ENCODE measurements at places on chromosomes 12 and 14. TPM values are rescaled to one million over a fixed set of nuclear protein-coding genes. Genes with fewer than 3 reads are reported as not detected.
A peak's percentile ranks its signal among the peaks of the same experiment; 100 is the strongest.

DNA sequence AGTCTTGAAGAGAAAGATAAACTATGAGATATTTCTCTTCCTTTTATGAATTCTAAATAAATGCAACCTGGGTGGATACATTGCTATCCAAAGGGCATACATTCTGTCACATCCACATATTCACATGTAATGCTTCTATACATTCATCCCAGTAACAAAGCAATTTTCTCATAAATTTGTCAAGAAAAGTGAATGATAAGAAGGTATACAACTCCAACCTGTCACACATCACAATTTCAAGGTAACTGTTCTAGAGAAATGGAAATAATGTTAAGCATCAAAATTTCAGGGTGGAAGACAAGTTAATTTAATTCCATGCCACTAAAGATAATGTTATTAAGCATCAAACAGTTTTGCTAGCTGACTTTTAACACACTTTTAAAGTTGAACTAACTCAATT is 212.9 kb downstream of the SYT10 start:
- no peak for DNase-seq

GRCh38 chr12:91320999-91321398 is 138.4 kb upstream of the DCN start:
- DNase-seq = no peak

GRCh38 chr12:46402941-46403718 is 30.6 kb upstream of the SLC38A2 start:
- DNase-seq = no peak

DNA sequence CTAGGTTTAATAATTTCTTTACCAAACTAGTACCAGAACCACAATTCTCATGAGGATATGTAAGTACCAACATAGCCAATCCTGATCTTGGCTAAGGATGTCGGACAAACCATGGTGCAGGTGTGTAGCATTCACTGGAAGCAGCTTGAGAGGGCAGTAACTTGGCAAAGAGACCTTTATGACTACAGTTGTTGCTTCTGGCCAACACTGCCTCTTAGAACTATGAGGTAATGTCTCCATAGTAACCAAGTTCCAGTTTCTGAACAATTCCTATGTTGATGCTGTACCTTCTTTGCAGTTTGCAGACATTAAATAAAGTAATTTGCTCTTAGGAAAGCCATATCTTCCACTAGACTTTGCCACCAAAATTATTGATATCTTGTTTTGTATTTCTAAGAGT is at the start of gene LMNTD1:
Gene LMNTD1 (minus strand): TSS at position 186 of the 400 bp plus-strand sequence. CDS start 324 bp downstream, outside the sequence.
- DNase-seq = no peak

GRCh38 chr12:98437806-98438595 is 77.4 kb upstream of the TMPO start:
- DNase-seq = no peak

DNA sequence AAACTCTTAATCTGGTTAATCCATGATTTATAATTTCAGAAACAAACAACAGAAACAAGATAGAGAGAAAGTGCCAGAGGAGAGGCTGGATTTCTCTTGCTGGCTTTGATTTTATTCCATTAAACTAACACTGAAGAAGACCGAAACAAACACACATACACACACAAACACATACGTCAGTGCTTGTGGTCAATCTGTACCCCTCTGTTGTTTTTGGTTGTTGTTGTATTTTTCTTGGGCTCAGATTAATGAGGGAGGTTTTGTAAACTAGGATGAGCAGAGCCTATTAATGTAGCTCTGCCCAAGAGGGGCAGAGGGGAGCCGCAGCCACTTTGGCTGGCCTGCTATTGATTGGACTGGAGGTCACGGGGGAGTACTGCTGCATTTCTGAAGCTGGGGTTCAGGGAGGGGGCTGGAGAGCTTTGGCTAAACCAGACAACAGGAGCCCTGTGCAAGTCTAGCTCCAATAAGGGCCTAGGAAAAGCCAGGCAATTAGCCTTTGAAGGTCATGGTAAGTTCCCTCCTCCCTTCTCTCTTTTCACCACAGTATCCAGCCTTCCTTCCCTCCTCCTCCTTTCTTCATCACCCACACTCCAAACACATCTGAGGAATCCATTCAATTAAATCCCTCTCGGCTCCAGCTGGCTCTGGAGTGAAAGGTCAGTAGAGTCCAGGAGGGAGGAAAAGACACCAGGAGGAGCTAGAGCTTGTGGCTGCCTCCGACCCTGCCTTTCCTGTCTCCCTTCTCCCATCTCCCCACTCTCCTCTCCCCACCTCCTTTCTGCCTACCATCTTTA is 344.1 kb upstream of the LMO3 start:
- no peak for DNase-seq

GRCh38 chr12:47272412-47273190 is 192.8 kb upstream of the AMIGO2 start:
- no peak for DNase-seq

- DNase-seq = no peak
Measured at GRCh38 chr12:27971121-27971489, 1.4 kb downstream of the PTHLH start.

The SLCO1C1 gene
- total RNA-seq = not detected

The CMKLR1 gene
- not detected for total RNA-seq

DNA sequence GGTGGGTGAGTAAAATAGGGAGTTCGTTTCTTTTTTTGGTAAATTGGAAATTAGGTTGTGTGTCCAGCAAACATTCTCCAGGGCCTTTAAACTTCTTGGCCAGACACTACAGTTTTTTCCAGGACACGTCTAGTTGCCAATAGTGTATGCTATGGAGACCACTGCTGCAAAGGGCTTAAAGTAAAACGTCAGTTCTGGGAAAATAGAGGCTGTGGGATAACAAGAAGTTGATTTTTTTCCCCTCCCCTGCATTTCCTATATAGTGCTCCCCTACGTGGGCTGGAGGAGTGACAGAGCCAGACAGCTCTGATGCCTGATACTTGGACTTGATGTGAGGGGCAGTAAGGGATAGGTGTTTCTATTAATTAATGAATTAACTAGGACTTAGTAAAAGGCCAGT is 2.4 kb downstream of the ACVR1B start:
- DNase-seq = no peak

The CCNK gene
- total RNA-seq = 69.4 TPM

The KRT7 gene
- not detected for total RNA-seq

The IFI27 gene
- total RNA-seq = 0.48 TPM

DNA sequence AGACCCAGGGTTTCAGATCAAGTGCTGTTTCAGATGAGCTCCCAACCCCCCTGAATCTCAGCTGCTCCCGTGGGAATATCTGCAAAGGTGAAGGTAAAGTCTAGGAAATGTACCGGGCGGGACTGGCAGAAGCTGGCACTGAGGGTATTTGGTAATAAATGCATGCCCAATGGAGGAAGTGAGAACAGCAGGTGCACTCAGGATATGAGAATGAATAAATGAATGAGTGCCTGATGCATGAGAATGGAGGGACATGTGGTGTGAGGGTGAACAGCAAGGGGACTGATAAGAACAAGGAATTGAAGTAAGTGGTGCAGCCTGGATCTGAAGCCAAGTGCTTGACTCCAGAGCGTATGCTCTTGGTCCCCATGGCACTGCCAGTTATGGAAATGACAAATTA is 11.6 kb downstream of the RAPGEF3 start:
- peak; percentile 58 for DNase-seq

- no peak for DNase-seq
Measured at GRCh38 chr14:61211476-61212255, 69.5 kb downstream of the TMEM30B start.

The DLK1 gene
- not detected for total RNA-seq

The ASB2 gene
- 0.69 TPM for total RNA-seq

- no peak for DNase-seq
Measured at GRCh38 chr12:87150969-87151662, 878.1 kb downstream of the C12orf50 start.

GRCh38 chr14:37122919-37123639 is 49.3 kb downstream of the SLC25A21 start:
- DNase-seq = no peak

The LRRC9 gene
- total RNA-seq = not detected

- no peak for DNase-seq
Measured at GRCh38 chr12:15818418-15818817, 29.2 kb upstream of the EPS8 start.

- peak; percentile 80 for DNase-seq
Measured at GRCh38 chr14:22112004-22112403, 438.4 kb upstream of the OR4E1 start.

GRCh38 chr14:56119201-56119981 is 1.2 kb downstream of the PELI2 start:
- DNase-seq = no peak

The TAS2R8 gene
- not detected for total RNA-seq

All from Karpas-422 (cell line).